Activated CD4-positive, alpha-beta T cell treated with anti-CD3 and anti-CD28 coated beads, Interleukin-10, Interleukin-2, amounts not matched to agents 100 ng/mL and 50 ng/mL, durations not matched to agents 16 hours and 8 hours (primary cell): ENCODE measurements at places on chromosomes 4 and X.

DNA sequence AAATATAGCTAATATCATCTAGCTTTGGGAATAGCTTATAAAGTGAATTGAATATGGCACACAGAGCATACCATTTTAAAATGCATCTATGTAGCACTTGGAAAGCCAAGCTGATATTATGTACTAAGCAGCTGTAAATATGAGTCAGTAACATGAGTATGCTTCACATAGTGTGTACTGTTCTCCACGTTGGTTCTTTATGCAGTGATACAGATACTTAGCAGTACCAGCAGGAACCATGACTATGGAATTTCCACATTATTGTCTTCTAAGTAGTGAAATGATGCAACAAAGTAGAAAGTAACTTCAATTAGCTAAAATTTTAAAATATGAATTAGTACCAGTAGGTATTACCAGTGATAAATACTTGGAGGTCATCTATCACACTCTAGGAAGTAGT is 320.1 kb downstream of the BMPR1B start:
- no peak for DNase-seq

GRCh38 chrX:151537572-151537971 is 25.9 kb upstream of the PASD1 start:
- no peak for DNase-seq

DNA sequence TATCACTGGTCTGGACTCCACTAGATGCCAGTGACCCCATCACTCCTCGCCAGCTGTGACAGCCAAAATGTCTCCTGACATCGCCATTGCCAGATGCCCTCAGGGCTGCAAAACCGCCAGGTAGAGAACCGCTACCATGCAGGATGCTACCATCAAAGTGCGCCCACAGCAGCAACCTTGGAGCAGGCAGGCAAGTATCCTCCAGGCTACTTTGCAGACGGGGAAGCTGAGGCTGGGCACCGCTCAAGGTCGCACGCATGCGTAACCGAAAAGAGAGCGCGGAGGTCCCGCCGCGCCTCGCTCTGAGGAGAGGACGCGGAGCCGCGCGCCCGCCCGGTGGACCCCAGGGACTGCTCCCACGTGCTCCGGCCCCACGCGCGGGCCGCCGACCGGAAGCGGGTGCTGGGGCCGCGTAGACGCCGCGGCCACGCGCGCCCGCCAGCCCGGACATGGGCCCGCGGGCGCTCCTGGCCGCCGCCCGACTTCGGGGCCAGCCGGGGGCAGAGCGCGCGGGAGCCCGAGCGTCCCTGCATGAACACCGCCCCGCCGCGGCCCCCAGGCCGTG is at the start of gene STS:
Gene STS (plus strand): TSS at position 300 of the 565 bp plus-strand sequence. CDS start 105,488 bp downstream, outside the sequence.
- peak; percentile 50 for DNase-seq

DNA sequence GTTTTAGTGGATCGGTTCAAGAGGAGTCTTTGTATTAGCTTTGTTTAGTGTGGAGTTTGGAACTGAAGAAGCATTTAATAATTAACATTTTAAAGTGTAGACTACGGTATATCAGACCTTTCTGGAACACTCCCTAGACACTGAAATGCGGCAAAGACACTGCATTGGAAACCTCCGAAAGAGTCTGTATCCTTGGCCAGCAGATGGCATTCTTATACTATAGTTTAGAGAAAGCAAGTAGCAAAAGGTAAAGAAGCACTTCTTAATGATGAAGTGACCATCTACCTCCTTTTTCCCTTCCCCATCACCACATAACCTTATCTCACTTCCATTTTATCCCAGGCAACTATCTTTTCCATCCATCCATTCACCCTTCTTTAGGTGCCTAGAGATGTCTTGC is 7.6 kb downstream of the FABP2 start:
- DNase-seq: peak; percentile 50

GRCh38 chr4:125200556-125200955 is 114.2 kb upstream of the FAT4 start:
- DNase-seq: no peak

- no peak for DNase-seq
Measured at GRCh38 chr4:88758264-88758663, 60.6 kb upstream of the NAP1L5 start.

DNA sequence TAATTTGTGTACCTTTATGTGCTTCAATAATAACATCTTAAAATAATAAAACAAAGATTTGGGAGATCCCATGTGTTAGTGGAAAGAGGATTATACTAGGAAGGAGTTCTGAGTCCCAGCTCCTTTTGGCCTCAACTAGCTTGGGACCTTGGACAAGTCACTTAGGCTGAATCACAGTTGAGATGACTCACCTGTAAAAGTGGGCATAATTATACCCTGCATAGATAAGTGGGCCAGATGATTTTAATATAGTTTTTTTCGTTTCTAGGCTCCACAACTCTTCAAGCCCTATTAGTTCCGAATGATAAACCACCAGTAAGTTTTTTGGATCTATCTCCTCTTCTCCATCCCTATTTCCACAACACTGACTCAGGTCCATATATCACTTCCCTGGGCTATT is 131.8 kb downstream of the ENOX2 start:
- no peak for DNase-seq

- no peak for DNase-seq
Measured at GRCh38 chr4:38415682-38416081, 248.3 kb upstream of the KLF3 start.

- DNase-seq: no peak
Measured at GRCh38 chr4:121324331-121324730, 56.5 kb downstream of the QRFPR start.

DNA sequence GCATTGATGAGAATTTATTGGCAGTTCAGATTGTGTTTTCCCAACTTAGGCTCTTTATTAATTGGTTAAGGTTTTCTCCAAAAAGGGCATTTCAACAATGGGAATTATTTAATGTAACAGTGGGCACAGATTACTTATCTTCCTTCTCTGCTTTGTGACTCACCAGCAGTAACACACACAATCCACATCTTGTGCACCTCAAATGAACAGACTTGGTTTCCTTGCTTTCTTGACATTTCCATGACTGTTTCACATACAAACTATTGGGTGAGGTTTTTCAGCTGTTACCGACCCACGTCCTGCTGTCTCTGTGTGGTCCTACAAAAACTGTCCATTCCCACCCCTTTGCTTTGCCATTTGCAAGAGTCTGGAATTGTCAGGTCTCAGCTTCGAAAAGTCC is 38.1 kb downstream of the CCNI start:
- DNase-seq: no peak

GRCh38 chrX:11557120-11557519 is 108.6 kb downstream of the ARHGAP6 start:
- no peak for DNase-seq

DNA sequence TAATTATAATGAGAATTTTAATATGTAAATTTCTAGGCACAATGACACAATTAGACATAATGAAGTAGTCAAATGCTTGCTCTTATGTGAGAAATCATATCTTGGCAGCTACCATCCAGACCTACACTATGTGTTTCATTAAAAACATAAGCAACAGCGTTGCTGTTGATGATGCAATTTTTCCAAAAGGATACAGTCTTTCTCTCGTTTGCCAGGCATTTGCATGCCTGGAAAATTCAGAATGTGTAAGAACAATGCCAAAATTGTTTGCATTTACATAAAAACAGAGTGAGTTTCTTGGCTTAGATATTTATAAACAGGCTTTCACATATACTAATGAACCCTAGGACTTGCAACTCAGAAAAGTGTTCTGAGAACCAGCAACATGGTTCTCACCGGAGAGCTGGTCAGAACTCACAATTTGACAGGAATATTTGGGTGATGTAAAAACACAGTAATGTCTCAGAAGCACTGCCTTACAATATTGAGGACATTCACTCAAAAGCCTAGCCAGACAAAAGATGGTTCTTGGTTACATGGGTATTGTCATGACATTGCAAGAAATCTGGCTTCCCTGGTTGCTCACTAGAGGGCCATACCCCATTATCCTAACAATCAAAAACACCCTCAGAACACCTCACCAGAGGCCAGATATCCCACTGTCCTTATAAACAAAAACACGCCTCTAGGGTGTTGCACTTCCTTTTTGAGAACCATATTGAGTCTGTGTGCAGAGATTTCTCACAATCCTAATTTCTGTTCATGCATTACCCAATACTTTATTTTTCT is 1029.0 kb upstream of the AGA start:
- DNase-seq: no peak

DNA sequence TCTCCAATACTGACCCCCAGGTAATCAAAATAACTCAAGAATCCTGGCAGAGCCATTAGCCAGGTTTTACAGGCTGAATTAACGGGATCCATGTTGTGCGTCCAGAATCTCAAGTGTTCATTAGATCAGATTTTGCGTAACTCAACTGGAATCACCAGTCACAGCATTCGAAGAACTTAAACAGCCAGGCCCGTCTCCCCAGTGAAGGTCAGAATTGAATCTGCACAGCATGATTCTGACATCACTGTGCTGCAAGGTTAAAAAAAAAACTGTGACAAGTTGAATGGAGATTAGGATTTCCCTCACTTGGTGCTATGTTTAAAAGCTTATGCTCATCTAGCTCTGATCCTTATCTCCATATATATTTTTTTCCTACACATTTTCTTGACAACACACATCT is 96.1 kb downstream of the ANOS1 start:
- DNase-seq: no peak

- DNase-seq: peak; percentile 71
Measured at GRCh38 chrX:35890699-35891098, 28.8 kb upstream of the CFAP47 start.

DNA sequence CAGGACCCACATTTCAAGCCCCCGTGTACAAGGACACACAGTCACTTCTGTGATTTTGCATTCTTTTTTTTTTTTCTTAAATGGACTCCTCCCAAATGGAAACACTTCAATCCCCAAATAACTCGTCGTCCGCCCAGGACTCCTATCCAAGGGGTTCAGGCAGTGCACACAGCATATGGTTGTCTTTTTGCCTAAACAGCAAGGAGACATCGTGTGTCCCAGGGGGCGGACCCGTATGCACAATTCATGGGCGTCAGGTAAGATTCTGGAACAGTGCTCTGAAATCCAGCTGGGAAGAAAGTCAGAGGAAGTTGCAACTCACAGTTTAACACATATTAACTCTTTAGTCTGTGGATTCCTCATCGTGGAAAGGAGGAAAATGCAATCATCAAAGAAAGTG is 231.3 kb downstream of the SHOX start:
- no peak for DNase-seq

DNA sequence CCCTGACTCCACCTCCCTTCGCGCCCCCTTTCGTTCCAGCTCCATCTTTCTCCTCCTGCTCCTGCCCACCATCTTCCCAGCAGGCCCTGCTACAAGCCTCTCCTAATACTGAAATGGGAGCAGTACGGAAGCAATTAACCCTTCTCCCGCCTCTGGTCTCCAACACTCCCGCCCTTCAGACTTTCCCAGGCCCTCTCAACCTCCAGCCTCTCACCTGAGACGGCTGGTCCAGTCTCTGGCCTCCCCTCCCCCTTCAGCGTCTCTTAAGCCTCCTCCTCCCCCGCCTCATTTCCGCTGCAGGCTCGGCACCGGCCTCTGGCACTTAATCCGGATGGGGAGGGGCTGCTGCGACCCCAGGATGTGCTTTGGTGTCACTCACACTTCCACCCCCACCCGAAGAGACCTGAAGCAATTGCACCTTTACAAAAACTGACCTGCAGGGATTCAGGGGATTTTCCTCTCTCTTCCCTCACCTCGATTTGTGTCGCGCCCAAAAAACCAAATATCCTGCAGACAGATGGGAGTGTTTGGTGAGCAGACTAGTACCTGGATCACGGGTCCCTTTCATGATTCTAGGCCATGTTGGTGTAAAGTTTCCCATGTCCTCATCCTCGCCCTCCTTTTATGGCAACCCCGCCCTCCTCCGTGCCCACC is 657 bp downstream of the TCEAL8 start:
- peak; percentile 66 for DNase-seq

DNA sequence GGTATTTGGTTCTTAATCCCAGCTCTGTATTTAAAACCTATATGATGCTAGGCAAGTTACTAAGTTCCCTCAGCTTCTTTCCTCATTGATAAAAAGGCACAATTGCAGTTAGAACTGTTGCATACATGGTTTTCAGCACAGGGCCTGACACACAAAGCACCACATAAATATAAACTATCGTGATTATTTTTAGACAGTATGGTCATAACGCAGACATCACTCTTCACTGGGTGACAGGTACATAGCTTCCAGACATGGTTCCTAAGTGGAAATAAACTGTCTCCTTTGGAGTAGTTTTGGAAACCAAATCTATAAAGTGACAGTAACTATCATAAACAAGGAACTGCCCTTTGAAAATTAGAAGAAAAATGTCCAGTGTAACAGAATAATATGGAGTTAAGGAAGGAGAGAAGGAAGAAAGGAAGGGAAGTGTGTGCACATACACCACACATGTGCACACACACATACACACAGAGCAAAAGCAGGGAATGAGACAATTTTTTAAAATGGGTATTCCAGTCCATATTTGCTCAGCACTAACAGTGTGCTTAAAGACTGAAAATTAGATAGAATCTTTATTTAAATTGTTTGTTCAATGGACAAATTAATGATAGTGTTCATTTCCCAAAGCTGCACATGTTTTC is 12.5 kb upstream of the G3BP2 start:
- no peak for DNase-seq

GRCh38 chr4:15805583-15806517 is 27.7 kb downstream of the CD38 start:
- peak; percentile 60 for DNase-seq

- no peak for DNase-seq
Measured at GRCh38 chr4:46909078-46909477, at the start of gene COX7B2. Gene COX7B2 (minus strand): TSS chr4:46909245. CDS start chr4:46735192, 174,053 bp downstream.

DNA sequence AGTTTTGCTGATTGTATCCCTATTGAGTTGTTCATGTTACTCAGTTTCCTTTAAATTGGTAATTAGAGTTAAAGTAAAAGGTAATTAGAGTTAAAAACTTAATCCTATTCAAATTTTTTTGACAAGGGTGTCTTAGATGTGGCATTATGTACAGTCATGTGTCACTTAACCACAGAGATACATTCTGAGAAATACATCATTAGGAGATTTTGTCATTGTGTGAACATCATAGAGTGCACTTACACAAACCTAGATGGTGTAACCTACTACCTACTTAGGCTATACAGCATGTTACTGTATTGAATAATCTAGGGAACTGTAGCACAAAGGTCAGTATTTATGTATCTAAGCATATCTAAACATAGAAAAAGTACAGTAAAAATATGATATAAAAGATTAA is 39.2 kb downstream of the BEX3 start:
- DNase-seq: peak; percentile 31

DNA sequence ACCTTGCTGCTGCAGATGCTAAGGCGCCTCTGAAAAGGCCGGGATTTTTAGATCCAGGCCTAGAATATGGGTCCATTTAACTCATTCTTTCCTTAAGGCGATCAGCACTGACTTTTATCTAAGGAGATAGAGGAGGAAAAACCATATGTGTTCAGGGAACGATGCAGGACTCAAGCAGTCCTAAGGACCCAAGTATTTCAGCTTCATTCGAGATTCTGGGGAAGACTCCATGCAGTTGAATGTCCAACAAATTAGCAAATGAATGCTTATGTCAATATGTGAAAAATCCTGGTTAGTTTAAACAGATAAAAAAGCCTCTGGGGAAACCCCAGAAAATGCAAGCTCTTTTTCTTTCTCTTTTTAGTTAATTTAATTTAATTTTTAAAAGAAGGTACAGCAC is 36.0 kb downstream of the HELT start:
- DNase-seq: no peak
